ENCODE measurements at places on chromosomes 3 and 15.

GRCh38 chr3:85170646-85171045, 211.9 kb downstream of the CADM2 start:
- no peak for DNase-seq

DNA sequence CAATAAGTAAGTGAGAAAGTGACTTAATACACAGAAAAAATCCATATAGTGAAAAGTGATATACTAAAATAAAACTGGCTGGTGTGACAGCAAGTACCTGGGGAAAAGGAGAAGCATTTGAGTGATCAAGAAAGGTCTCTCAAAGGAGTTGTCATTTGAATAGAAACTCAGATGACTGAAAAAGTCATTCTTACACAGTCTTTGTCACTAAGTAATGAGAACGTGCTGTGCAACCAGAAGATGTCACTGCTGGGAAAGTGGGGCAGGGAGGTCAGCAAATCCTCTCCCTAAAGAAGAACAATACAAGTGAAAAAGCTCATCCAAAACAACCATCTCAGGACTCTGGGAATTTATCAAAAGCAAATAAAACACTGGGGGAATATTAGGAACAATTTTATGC, 317.5 kb upstream of the TRIM42 start:
- no peak for DNase-seq

DNA sequence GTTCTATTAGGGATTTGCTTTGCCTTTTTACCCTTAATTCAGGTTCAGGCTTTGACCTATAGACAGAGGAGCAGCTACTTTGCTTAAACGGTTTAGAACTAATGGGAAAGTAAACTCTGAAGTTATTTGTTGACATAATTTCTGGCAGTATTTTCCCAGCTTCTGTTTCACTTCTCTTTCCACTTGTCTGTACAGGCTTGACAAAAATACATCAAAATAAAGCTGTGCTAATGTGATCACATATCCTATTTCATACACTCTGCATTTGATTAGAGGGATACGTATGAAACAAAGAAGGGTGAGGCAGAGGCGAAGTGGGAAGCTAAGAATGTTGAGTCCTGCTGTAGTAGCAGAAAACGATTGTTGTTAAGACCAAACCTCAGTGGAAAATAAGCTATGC, 389.1 kb upstream of the RARB start:
- DNase-seq, result no peak

- no peak for DNase-seq
These were observed 92.7 kb downstream of the MYLK start for GRCh38 chr3:123791417-123791816.

- DNase-seq, result no peak
These were observed 5.6 kb upstream of the SRPRB start for GRCh38 chr3:133799794-133800585.

- DNase-seq, result no peak
These were observed 27.4 kb downstream of the MIX23 start for GRCh38 chr3:122355612-122356011.
